Caco-2 (cell line): ENCODE measurements at places on chromosomes 16 and 17.

DNA sequence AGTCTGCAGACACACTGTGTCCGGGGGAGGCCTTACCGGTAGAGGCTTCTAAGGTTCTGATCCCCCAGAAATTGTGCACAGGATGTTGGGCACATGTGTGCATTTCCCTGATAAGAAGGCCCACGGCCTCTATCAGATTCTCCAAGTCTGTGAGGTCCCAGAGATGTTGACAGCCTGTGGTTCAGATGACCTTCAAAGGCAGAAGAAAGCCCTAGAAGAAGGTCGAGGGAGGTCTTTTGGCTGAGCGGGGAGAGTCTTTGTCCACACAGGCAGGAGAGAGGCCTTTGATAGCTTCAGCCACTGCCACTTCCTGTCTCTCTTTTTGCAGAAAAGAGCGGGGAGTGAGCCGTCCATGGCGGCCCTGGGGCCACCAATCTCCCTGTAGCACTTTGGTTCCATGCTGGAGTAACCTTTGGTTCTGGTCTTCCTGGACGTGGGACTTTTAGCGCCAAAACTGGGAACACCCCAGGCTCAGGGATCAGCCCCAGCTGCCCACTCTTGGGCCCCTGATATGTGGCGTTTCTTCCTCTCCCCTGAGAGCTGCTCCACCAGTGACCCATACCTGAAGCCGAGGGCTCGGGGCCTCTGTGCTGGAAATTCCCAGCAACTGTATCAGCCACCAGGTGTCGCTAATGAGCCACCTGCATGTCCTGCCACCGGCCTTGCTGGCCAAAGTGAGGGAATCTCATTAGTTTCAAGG is 28.1 kb upstream of the LGALS9 start:
- peak; percentile 89 for DNase-seq

DNA sequence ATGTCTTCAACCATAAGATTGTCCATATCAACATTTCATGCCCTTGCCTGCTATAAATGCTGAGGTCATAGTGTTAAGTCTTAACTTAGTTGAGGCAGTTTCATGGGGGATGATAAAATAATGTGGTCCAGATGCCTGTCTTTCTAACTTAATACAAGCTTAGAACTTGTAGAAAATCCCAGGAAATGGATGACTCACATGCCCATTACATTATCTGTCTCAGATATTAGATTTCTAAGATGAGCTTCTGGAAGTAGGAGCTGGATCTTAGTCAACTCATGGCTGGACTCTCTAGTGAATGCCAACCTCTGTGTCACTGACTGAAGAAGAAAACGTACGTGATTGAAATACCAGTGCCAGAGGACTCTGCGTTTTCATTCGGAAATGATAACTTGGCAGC is 797.5 kb upstream of the EEF2KMT start:
- DNase-seq: no peak

GRCh38 chr16:86074651-86075487 is 175.9 kb downstream of the IRF8 start:
- peak; percentile 28 for DNase-seq

DNA sequence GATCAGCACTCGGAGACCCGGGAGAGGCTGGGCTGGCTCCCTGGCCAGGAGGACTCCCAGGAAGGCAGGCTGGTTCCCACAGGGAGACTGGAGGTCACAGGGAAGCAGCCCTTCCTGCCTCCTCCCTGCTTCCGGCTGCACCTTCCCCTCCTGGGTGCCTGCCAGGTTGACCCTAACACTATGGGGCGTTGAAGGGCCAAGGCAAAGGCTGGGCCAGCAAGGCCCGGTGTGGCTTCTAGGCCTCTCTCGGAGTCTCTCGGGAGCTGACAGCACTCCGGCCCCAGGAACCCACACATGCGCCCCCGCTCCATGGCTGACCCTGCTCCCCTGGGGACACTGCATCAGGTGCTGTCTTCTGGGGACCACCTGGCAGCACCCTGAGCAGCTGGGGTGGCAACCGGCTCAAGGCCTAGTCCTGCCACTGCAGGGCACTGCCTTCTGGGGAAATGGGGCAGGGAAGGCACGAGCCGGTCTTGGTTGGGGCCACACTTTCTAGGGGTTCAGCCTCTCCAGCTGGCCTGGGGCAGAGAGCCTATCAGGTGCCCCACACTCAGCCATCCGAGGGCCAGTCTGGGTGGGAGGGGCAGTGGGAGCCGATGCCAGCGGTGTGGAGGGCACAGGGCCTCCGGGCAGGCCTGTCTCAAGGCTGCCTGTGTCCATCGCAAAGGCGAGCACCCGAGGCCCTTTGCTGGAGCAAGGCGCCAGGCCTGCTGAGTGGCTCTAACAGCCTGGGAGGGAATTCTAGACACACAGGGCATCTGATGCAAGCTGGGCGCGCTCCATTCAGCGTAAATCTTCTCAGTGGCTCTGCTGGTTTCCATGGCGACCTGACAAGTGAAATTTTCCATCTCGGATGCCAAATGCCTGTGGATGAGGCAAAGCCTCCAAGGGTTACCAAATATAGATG is 5.6 kb upstream of the MTSS2 start:
- no peak for DNase-seq

- DNase-seq: no peak
Observed at GRCh38 chr17:66542129-66542966, 239.9 kb downstream of the PRKCA start.

GRCh38 chr17:1568950-1569810 is 6.6 kb upstream of the PITPNA start:
- no peak for DNase-seq

- no peak for DNase-seq
Observed at GRCh38 chr17:11330006-11330405, 89.0 kb downstream of the SHISA6 start.

DNA sequence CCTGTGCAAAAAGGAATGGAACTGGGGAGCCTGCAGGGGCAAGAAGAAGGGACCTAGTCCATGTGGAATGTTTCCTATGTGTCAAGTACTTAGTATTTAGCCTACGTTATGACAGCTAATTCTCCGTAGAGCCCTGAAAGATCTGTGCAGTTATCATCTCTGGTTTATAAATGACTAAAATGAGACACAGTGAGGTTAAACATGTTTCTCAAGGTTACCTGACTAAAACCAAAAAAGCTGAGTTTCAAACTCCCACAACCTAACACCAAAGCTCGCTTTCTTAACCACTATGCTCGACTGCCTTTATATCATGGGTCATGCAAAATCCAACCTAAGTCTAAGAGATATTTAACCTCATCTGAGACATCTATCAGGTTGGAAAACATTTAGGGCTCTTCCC is 53.3 kb upstream of the CCL2 start:
- DNase-seq: no peak

- DNase-seq: peak; percentile 30
Observed at GRCh38 chr16:15398618-15399316, 3.2 kb downstream of the MPV17L start.

GRCh38 chr16:974001-974601 is 3.3 kb upstream of the LMF1 start:
- DNase-seq: no peak

DNA sequence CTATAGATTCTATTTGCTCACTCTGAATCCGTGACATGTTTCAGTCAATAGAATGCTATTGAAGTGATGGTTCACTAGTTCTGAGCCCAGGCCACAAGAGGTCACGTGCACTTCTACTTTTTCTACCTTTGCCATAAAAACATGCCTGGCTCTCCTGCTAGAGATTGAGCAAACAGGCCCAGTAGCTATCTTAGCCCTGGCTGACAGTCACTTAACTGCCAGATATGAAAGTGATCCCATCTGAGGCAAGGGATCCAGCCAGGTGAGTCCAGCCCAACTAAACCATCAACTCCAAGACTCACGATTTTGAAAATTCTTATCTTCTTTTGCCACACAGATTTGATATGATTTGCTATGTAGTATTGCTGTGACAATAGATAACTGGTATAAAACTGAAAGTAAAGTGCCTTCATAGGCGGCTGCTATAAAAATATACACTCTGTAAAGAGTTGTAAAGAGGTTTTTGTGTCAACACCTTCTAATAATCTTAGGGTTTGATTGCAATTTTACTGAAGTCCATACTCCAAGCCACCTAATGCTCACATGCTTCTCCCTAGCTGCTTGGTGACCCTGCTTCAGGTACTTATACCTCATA is 937.7 kb upstream of the SOX9 start:
- DNase-seq: peak; percentile 2

DNA sequence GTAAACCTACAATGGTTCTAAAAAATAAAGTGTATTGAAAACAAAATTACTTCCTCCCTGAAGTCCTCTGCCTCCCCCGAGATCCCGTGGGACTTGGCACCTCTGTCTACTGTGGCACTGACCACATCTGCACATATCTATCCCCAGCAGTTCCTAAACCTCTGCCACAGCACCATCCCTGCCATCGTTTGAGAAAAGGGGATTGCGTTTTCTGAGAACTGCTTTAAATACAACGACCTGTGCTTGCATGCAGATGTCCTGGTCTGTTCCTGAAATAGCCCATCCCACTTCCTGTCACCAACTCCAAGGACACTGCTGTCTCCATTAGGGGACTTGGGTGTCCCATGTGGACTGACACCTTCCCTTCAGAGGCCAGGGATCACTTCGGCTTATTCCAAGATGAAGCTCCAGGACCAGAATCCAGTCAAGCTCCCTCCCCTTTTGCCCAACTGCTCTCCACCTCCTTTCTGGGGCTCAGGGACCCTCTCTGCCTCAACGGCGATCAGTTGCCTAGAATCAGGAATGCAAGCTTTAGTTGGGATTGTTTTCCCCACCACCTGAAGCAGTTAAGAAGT is 20.6 kb downstream of the CBLN1 start:
- no peak for DNase-seq

DNA sequence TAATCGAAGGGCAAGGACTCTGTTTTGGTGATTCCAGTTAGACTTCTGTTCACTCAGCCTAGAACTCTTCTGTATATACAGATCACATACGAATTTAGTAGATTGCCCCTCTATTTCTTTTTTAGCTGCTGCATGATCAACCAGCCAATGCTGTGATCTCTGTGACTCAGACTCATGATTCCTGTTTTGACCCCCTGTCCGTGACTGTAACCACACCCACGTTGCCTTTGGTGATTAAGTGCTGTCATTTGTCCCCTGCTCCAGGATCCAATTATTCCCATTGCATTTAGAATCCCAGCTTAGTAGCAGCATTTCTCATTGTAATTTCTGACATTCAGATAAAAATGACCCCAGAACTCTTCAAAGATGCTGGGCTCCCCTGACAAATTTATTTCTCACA is 545.7 kb downstream of the NPIPA7 start:
- no peak for DNase-seq

DNA sequence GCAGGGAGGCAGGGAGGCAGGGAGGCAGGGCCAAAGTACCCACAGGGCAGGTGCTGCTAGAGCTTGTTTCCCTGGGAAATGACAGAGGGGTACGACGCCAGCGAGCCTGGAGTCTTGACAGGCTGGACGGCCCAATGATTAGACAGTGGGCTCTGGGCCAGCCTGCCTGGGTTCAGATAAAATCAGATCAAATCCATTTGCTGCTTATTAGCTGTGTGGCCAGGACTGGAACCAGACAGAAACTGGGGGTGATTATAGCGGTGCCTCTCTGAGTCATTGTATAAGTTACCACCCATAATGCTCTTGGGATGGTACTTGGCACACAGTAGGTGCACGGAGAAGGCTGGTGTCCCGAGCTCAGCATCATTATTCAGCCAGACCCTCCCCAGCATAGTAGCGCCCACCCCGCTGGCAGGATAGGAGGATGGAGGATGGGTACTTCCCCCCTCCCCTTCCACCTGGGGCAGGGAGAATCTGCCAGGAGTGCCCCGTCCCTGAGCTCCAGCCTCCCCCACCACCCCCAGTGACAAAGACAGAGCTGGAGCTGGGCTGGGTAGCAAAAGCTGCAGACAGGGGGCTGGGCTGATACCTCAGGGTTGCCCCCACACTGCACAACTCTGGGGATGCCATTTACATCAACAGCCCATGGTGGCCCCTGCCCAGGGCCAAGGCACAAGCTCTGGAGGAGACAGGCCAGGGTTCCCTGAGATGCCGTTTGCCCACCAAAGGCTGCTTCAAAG is 77.6 kb upstream of the TNRC6C start:
- DNase-seq: no peak

GRCh38 chr17:77824780-77825280 is 133.7 kb upstream of the TNRC6C start:
- no peak for DNase-seq

DNA sequence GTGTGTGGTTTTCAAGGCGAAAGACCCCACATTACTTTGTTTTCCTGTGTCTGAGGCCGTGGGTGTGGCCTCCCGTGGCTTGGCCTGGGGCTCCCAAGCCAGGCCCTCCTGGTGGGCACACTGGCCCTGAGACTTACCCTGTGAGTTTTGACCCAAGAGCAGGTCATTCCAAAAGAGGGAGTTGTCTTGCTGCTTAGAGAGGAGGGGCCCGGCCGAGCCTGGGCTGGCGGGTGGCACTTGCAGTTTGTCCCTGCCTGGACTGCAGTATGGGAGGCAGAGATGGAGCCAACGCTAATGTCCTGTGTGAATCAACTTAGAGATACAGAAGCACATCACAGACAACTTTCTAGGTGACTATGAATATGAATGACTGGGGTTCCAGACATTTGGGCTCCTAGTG is 22.7 kb downstream of the PLEKHG4 start:
- no peak for DNase-seq

- DNase-seq: no peak
Observed at GRCh38 chr16:65099607-65100006, 22.3 kb downstream of the CDH11 start.

GRCh38 chr16:67941469-67942199 is 2.3 kb downstream of the LCAT start:
- no peak for DNase-seq

DNA sequence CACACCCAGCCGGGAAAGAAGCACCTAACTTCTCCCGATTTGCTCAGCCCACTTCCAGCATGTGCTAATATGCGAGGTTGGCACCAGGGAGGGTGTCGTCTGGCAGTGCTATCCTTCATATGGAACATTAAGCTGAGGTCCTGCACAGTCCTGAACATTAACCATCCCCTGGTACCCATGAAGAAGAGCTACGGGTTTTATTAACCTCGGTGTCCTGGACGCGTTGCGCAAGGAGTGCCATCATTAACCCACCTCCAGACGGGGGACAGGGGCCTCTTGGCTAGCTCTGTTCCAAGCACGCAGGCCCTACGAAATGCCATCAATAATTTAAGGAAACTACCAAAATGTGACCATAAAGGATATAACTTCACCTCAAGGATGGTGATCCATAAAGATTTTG is 193.5 kb downstream of the MAF start:
- DNase-seq: no peak

GRCh38 chr16:9736547-9736946 is 445.7 kb downstream of the GRIN2A start:
- DNase-seq: no peak

- no peak for DNase-seq
Observed at GRCh38 chr17:64240741-64241347, 22.2 kb downstream of the TEX2 start.

GRCh38 chr17:58375256-58375655 is 23.3 kb upstream of the SUPT4H1 start:
- no peak for DNase-seq

DNA sequence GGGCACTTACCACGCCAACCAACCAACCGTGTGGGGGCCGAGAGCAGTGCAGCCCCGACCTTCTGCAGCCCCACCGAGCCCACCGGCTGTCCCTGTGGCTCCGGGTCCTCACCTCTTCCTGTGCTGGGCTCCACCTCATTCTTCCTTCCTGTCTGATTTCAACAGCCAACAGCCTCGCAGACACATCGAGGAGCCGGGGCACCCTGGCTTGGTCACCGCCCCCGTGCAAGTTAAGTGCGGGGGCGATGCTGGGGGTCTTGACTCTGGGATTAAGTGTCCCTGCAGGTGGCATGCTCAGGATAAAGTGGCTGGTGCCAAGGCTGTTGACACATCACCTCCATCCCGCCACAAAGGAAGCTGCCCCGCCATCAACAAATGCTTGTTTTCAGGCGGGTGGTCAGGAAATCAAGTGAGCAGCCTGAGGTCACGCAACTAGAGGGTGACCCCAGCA is at the start of gene NLRC3:
Gene NLRC3 (minus strand): TSS at position 102 of the 451 bp plus-strand sequence. CDS start 12,367 bp downstream, outside the sequence.
- DNase-seq: no peak
